Endothelial cell of umbilical vein (primary cell): ENCODE measurements at places on chromosomes 4 and X. TPM values are rescaled to one million over a fixed set of nuclear protein-coding genes. Genes with fewer than 3 reads are reported as not detected.

Gene NDST3
- not detected in 2 replicates for total RNA-seq

GRCh38 chr4:180099957-180100356 is 2143.2 kb upstream of the TENM3 start:
- DNase-seq: no peak

DNA sequence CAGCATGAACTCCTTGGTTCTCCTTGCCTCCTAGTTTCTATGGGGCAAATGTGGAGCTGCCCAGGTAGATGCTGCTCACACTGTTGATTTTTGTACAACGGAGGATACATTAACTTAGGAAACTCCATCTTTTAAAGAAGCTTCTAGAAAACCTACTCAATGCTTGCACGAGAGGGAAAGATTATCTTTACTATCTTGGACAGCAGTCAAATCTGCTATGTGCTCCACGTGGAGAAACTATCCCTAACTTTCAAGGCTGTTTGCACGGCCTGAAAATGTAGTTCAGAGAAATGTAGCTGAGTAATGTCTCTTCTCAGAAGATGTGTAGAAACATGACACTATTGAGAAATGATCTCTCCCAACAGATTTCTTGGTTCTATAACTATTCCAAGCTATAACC is 1530.9 kb upstream of the PABPC4L start:
- no peak for DNase-seq

GRCh38 chrX:67604979-67605703 is 61.3 kb downstream of the AR start:
- DNase-seq: peak; percentile 73
